NCI-H2171 treated with DMSO at 0.1 percent for 48 hours (cell line): ENCODE measurements at places on chromosomes 1 and 21.

GRCh38 chr1:7298749-7299151, 472.3 kb upstream of the VAMP3 start:
- no peak for DNase-seq

- DNase-seq = no peak
Measured at GRCh38 chr1:246609632-246610031, 43.4 kb downstream of the CNST start.

- no peak for DNase-seq
Measured at GRCh38 chr1:53091841-53092645, 30.0 kb downstream of the PODN start.

- DNase-seq = peak; percentile 8
Measured at GRCh38 chr1:111446967-111447892, 1.8 kb downstream of the WDR77 start.

GRCh38 chr1:216679108-216679507, 44.1 kb downstream of the ESRRG start:
- no peak for DNase-seq

DNA sequence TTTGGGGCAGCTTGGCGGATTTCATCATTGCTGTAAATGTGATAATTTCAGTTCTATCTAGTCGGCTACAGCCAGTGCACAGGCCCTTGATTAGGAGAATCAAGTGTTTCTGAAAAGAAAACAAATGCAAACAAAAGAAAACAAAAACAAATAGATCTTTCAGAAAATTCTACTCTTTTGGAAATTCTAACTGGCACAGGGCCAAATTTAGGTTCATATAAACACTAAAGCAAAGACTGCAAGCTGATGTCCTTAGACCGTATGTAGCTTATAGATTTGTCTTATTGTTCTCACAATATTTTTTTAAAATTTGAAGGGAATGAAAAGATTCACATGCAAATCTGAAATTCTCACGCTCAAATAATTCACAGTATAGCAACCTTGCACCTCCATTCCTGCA, 11.2 kb downstream of the UBR4 start:
- DNase-seq = no peak
